ENCODE measurements at places on chromosomes 3 and 15.

- DNase-seq: no peak
Measured at GRCh38 chr15:82051664-82052063, 5.8 kb upstream of the MEX3B start.

- DNase-seq: no peak
Measured at GRCh38 chr3:10273702-10274305, 18.9 kb downstream of the GHRL start.

- no peak for DNase-seq
Measured at GRCh38 chr3:6540981-6541380, 319.9 kb upstream of the GRM7 start.

DNA sequence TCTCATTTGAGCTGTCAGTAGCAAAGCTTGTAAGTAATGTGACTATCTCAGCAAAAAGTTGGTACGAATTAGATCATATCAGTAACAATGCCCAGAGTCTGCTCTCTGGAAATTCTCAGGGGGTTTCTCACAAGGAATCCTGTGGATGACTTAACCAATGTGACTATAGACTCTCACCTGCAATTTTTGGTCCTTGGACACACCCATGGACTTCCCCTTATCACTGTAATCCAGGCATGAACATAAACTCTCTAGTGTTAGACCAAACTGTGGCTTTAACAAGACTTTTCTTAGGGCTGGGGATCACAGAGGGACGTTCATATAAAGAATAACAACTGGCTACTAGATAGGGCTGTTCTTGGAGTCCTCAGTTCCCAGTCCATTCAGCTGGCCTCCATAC, 3.9 kb upstream of the ZNF80 start:
- no peak for DNase-seq

GRCh38 chr15:78342021-78342420, 1.9 kb downstream of the CRABP1 start:
- peak; percentile 54 for DNase-seq

DNA sequence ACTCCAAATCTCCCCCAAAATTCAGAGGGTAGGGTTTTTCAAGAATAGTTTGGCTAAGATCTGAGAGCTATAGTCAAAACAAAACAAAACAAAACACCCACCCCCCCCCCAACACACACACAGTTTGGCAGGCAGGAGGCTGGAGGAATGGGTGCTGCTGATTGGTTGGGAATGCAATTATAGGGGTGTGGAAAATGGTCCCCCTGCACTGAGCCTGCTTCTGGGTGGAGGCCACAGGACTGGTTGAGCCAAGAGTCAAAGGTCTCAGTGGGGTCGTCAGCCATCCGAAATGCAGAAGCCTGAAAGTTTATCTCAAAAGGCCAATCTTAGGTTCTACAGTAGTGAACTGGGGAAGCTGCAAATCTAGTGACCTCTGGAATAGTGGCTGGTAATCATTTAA, 2.5 kb upstream of the HACD2 start:
- DNase-seq: no peak

DNA sequence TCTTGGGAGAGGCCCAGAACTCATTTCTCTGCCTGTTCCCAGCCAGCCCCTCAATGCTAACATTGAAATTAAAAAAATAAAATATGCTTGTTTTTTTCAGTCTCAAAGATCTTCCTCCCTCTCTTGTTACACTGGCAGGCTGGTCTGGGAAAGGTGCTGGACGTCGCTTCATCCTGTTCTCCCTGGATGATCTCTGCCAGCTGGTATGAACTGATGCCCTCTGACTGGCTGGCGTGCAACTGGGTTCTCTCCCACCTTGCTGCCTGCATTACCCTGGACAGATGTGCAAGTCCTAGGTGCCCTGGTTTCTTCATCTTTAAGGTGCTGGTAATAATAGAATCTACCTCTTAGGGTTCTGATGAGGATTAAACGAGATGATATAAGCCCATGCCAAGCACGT, 263.9 kb upstream of the PROK2 start:
- DNase-seq: no peak

DNA sequence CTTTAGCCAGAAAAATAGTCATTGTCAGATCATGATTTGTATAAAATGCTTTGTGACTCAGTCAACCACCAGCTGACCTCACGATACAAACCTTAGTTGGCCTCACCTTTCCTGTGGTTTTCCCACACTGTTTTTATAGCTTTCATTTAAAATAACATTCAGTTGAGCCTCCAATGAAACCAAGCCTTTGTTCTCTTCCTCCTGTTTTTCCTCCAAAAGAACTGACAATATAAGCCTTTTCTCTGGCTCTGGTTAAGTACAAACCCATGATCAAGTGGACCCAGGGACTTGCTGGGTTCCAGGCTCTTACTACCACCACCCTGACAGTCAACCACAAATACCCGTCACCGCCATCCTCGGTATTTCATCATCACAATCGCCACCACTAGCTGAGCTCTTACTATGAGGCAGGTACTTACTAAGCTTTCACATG, 81.7 kb downstream of the TAMM41 start:
- no peak for DNase-seq

DNA sequence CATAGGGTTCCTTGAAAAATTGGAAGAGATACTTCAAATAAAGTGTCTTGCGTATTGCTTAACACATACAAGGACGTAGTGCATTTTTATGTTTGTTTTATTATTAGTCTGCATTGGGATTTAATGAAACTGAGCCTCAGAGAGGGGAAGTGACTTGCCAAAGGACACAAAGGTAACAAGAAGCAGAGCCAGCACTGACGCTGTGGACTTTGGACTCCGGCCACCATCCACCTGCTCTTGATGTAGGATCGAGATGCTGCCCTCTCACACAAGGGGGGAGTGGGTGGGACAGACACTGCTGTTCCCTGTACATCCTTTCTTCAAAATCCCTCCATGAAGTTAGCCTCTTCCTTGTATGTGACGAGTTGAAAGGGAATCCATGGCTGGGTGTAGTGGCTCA, 435.4 kb upstream of the RGMA start:
- no peak for DNase-seq

DNA sequence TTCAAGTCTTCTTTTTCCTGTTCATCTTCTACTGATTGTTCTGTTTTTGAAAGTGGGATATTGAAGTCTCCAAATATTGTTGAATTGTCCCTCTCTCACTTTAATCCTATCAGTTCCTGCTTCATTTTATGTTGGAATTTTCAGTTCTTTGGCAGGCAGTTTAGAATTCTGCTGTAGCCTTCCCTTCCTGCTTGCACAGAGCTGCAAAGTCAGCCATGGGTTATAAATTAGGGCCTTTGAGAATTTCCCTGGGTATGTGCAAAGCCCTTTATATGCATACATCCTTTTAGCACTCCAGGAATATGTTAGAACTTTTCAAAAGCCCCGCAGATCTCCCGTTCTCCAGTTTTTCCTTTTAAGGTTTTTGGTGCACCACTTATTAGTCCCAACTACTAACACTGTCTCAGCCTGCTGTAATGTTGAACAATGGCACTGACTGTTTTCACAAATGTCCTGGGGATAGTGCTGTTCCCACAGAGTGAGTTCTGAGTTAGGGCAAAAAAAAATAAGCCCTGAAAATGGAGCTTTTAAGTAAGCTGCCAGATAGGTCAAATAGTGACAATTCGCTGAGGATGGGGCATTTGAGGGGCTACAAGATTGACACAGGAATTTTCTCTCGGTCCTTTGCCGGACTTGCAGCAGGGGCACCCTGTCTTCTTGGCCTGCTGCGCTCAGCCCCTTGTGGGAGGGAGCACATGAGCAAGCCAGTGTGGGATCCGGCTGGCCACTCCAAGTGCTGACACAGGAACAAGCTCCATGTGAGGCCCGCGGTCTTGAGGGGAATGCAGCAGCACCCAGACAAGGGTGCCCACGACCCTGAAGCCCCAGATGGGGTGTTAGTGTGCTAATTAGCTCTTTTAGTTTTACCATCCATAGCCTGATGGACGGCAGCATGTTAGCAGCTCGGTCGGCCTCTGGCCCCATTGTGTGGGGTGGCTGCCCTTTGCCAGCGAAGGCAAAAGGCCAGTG, 96.0 kb downstream of the VPS8 start:
- no peak for DNase-seq

DNA sequence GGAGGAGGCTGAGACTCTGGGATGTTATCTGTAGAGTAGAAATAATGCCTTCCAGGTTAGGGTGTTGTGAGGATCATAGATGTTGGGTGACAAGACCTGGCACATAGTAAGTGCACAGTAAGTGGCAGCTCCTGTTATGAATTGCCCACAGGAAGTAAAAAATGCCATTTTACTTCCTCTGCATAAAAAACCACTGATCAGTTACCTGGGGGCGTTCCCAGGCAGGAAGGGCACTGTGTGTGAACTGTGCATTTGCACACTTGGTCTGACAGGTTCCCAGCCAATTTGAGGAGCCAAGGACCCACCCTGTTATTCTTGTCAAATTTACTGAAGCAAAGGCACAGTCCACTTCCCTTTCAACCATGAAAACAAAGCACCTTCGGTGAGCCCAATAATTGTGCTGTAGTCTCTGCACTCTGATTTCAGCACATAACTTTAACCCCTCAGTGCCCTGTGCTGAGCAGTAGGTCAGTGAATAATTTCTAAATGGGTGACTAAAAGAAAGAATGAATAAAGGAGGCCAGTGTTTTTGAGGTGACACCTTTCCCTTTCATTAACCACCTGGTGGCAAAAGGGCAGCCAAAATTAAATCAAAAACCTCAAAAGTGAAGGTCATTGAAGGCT, 85.8 kb upstream of the ARHGEF3 start:
- no peak for DNase-seq

- DNase-seq: no peak
Measured at GRCh38 chr3:154718053-154718452, 288.1 kb upstream of the GPR149 start.

- peak; percentile 74 for DNase-seq
Measured at GRCh38 chr3:48661501-48662144, 1.1 kb downstream of the CELSR3 start.

DNA sequence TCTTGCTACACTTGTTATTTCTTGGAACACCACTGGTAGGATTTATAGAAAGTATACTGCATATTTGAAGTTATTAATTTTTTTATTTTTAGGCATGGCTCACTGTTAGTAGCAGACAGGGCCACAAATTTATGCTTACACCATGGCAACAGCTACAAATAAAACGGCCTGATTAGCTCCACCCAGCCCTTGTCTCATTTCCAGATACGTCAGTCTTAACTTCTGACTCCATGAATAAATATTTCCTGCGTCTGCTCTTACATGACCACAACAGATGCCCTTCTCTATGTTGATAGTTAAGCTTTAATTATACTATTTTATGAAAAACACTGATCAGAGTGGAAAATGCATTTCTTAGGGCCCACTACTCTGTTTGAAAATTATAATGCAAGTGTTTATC, 62.3 kb upstream of the CPOX start:
- DNase-seq: no peak

GRCh38 chr3:138898301-138898700, 48.6 kb downstream of the FOXL2 start:
- peak; percentile 48 for DNase-seq

DNA sequence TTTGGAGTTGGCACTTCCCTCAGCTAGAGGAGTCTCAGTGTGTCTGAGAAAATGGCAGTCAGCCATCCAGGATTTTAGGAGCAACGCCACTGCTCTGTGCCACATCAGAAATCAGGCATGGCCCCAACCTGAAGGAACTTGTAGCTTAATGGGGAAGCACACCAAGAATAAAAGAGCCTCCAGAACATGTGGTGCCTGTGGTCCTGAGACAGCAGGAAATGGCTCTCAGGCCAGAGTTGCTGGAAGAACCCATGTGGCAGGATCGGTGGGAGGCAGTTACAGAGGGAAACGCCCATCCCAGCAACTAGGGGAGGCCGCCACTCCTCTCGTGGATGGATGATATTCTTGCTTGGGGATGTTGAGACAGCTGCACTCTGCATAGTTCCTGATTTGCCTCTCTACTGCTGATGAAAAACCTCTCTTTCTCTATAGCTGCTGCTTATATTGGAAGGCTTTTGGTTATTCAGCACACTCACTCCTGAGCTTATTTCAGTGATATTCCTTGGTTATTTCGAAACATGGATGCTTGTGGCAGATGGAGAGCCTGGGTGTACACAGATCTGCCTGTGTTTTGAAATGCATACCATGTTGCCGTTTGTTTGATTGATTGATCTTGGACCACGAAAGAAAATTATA, 52.4 kb downstream of the KLHL25 start:
- no peak for DNase-seq

- no peak for DNase-seq
Measured at GRCh38 chr3:120204338-120204737, 80.7 kb downstream of the GPR156 start.

DNA sequence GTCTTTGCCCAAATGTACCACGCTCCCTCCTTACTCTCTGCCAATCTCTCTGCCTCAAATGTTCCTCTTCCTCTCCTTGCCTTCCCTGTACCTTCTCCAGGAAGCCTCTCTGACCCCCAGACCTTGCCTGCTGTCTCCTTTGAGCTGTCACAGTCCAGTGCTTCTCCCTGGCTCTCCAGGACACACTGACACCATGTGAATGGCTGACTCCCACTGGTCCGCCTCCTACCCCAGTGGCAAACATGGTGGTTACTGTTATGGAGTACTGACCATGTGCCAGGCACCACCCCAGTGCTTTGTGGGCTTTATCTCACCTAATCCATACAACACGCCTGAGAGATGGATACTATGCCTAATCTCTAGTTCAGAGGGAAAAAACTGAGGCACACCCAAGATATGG, 141.9 kb downstream of the TPRA1 start:
- DNase-seq: no peak

DNA sequence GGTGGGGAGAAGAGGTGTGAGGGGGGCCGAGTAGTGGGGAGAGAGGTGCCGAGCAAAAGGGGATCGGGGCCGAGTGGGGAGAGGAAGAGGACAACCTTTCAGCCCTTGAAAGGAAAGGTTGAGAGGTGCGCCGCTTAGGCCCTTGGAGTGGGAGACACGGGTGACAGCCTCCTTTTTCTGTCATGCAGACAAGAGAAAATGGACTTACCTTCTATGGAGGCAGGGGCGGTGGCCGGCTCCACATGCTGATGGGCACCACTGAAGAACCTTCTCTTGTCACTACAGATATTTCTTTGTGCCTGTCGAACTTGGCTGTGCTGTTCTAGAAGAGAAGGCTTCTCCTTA, 421 bp downstream of the KLHL18 start:
- DNase-seq: no peak

- no peak for DNase-seq
Measured at GRCh38 chr3:15453501-15453900, 26.1 kb downstream of the EAF1 start.

- DNase-seq: no peak
Measured at GRCh38 chr3:123448536-123449101, at the start of gene ADCY5. ADCY5 (minus strand) TSS chr3:123449090; CDS start chr3:123448545, 545 bp downstream.

DNA sequence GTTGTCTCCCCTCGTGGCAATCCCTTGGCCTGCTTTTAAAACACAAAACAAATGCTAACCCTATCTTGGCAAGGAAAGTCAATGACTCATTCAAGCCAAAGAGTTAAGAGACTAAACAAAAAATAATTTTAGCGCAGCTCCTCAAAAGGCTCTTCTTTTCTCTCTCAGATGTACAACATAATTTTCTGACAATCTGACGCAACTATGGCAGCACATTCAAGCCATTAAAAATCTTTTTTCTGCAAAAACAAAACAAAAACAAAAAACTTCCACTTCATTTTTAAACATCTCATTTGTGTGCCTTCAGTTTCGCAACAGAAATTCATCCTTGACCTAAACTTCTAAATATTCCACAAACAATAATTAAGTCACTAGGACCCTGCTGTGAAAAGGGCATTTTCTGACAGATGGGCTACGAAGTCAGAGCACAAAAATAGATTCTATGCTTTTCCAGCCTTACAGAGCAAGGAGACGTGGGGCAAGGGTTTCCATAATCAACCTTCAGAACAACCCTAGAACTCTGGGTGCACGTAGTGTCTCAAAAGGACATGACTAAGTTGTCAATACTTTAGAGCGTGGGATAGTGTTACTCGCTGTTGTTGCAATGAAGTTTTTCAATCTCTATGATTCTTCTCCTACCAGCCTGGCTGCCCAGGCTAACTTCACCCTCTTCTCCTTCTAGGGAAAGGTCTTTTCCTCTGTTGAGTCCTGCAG, 84.3 kb downstream of the MB21D2 start:
- no peak for DNase-seq
